Hematopoietic multipotent progenitor cell treated with erythropoietin and hydrocortisone succinate and interleukin-3 and kit ligand, for 4 days (in vitro differentiated cells): ENCODE measurements at places on chromosomes 12 and 14.

DNA sequence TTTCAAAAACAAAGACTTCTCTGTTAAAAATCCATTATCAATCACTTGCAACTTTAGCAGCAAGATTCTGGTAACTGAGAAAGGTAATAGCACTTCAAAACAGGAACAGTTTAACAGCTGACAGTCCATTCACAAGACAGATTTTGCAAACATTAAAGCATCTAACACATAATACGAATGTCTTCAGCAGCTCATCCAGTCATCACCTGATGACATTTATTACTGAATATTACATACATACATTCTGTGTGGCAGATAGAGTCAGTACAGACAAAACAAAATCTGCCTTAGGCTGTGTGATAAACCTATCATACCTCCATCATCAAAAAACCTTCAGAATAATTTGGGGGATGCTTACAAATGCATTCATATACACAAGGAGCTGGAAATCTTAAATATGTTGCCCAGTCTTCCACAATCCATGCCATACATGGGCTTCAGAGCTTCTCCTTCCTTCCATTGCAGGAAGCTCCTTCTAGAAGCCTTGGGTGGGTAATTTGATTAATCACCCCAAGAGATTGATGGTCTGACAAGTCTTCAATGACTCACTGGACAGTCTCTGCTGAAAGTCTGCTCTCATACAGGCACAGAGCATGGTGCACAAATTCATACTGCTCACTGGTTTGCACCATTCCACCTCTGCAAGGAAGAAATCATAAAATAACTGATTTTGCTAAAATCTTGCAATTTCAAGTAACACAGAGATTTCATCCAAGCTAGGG is 1.6 kb upstream of the PTPRB start:
- no peak for DNase-seq

DNA sequence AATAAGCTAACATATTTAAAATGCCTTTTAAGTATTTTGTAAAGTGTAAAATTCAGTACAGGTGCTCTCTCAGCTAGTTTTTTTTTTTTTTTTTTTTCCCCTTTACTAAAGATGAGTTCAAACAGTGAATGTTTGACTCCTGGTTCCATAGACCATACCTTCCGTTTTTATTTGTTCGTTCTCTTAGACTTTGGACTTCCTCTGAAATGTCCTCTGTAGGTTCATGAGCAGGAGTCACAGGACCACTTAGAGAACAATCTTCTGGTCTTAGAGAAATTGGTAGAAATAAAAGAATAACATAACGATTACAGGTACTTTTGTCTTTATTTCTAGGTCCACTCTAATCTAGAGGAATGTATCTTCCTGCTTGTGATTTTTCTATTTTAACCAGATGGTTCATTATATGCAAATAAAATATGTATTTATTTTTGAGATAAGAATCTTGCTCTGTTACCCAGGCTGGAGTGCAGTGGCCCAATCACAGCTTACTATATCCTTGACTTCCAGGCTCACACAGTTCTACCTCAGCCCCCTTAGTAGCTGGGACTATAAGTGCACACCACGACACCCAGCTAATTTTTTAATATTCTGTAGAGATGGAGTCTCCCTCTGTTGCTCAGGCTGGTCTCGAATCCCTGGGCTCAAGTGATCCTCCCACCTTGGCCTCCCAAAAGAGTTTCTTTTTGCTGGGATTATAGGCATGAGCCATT is 25.8 kb downstream of the STYX start:
- DNase-seq: no peak

GRCh38 chr14:105390849-105391500 is 7.4 kb upstream of the TEX22 start:
- no peak for DNase-seq

DNA sequence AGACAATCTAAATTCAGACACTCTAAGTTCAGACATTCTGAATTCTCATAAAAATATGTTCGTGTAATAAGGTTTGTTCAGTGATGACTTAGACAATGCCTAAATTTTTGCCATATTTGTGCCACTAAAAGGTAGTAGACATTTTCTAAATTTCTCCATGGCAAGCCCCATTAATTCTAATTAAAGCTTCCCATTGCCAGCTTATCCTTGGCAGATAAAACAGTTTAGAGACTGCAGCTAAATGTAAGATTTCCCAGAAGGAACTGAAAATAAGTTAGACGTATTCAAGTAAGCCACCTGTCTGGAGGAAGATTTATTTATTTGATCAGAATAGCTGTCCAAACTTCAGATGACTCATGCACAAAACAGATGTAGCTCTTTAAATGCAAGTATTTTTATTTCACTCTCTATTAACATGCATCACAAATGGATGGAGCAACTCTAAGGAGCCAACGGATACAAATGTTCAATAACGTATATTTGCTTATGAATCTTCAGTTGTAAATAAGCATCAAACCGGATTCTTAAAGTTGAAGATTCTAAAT is 130.4 kb downstream of the SLC2A13 start:
- DNase-seq: no peak

DNA sequence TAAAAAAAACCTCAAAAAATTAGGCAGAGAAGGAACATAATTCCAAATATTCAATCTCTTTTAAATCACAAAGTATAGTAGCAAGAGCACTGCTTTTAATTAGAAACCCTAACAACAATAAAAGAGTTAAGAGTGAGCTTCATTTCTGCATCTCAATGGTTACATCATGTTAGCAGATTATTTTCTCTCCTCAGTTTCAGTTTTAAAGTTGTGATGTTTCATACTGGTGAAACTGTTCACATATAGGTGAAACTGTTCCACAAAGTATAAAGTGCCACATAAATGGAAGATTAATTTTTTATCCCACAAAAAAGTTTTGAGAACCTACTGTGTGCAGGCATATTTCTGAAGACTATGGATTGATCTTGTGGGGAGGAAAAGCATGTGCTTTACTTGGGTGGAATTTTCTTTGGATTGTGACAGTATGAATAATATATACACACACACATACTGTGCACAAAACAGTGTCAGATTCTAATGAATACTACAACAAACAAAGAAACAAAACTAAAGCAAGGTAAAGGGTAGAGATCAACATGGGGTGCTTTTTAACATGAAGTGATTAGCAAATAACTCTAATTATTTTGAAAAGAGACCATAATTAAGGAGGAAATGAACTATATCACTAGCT is 17.1 kb downstream of the LUM start:
- no peak for DNase-seq

GRCh38 chr12:65891219-65891618 is 66.9 kb downstream of the HMGA2 start:
- DNase-seq: no peak

DNA sequence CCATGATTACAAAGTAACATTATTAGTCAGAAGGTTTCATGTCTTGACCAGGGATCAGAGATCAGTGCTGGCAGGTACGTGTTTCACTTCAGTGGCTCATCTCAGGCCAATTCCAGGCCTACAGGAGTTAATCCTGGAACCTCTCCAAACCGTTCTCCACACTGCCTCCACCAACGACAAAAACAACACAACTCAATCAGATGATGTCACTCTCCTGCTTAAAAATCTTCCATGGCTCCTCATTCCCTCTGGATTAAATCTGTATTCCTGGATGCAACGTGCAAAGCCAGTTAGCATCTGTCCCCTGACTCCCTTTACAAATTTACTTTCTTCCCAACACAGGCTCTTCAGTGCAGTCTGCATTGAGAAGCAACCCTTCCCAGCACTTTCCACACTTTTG is 34.3 kb upstream of the TXNRD1 start:
- DNase-seq: no peak

DNA sequence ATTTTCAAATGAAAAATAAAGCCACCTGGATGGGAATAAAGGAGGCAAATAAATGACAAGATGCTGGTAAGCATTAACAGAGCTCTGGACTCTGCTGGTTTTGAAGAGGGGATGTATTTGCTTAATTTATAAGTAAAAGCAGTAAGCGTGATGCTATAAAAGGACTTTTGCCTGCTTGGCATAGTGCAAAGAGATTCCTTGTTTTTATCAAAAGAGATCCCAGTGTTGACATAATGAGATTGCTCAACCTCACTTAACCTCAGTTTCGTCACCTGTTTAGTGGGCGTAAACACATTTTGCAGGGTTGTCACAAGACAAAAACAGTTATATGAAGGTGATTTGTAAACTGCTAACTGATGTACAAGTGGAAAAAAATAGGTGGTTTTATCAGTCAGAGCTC is 13.8 kb downstream of the ASCL1 start:
- no peak for DNase-seq

GRCh38 chr14:31090883-31091764 is 64.9 kb upstream of the STRN3 start:
- peak; percentile 58 for DNase-seq

- DNase-seq: no peak
Observed at GRCh38 chr14:89378119-89378518, 38.9 kb downstream of the FOXN3 start.

DNA sequence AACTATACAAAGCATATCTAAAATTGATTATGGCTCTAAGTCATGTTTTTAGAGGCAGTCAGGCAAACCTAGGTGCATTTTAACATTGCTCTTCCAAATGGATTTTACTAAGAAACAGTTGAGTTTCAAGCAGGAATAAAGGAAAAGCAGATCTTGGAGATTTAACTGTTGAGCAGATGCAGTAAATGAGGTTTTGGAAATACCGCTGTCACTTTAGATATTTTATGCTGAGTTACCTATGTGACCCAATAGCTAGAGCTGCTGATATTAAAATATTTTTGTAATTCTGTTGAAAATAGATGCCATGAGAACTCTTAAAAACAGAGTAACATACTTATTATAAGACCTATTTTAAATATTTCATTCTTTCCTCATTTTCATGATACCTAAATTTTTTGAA is 181.4 kb downstream of the SYT1 start:
- DNase-seq: no peak

- no peak for DNase-seq
Observed at GRCh38 chr12:57891542-57892228, 45.2 kb upstream of the CTDSP2 start.

- no peak for DNase-seq
Observed at GRCh38 chr12:19826980-19827550, 387.8 kb downstream of the AEBP2 start.

DNA sequence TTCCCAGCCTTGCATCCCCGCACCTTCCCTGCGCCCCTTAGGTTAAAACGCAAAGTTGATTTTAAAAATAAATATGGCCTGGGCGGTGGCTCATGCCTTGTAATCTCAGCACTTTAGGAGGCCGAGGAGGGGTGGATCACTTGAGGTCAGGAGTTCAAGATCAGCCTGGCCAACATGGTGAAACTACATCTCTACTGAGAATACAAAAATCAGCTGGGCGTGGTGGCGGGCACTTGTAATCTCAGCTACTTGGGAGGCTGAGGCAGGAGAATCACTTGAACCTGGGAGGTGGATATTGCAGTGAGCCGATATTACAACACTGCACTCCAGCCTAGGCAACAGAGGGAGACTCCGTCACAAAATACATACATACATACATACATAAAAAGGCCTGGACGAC is 96.0 kb downstream of the GCH1 start:
- no peak for DNase-seq

DNA sequence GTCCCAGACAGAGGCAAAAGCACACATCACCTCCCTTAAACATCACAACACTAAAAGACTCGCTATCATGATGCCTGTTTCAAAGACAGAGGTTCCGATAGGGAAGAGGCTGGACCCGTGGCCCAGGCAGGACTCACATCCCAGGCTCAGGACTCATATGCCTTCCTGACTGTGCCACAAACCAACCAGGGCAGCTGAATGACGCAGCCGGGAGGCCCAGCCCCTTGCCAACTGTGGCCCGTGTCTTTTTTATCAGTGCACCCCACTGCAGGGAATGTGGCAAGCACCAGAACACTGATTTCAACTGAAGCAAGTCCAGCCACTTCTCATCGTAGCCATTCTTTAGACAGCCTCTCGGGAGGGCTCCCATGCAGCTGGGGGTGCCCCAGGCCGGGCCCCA is 132.3 kb downstream of the KSR2 start:
- DNase-seq: no peak

- no peak for DNase-seq
Observed at GRCh38 chr12:132071040-132071810, 72.9 kb downstream of the DDX51 start.

DNA sequence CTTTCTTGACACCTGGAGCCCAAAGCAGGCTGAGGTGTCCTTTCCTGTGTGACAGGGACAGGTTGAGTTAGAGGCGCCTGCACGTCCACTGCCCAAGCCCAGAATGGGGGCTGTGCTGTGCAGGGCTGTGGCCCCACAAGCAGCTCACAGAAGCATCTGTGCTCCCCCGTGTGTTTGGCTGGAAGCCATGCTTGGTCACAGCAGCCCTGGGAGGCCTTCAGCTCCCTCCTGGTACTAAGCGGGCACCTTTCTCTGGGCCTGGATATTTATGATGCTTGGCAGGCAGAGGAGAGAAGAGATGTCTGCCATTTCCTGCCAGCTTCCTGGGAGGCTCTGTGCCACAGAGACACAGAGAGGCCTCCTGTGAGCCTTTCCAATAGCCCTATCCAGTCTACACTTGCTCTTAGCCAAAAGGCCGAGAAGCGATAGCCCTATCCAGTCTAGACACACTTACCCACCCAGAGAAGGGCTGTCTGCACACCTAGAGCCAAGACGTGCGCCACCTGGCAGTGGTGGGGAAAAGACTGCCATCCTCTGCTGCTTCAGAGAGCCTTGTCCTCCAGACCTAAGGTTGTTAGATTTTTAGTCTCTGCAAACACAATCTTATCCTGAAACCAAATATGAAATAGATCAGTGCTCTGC is 117.4 kb downstream of the GCH1 start:
- DNase-seq: no peak

GRCh38 chr12:67220065-67220464 is 49.1 kb upstream of the CAND1 start:
- no peak for DNase-seq

GRCh38 chr14:71006200-71006563 is 98.9 kb downstream of the PCNX1 start:
- no peak for DNase-seq

DNA sequence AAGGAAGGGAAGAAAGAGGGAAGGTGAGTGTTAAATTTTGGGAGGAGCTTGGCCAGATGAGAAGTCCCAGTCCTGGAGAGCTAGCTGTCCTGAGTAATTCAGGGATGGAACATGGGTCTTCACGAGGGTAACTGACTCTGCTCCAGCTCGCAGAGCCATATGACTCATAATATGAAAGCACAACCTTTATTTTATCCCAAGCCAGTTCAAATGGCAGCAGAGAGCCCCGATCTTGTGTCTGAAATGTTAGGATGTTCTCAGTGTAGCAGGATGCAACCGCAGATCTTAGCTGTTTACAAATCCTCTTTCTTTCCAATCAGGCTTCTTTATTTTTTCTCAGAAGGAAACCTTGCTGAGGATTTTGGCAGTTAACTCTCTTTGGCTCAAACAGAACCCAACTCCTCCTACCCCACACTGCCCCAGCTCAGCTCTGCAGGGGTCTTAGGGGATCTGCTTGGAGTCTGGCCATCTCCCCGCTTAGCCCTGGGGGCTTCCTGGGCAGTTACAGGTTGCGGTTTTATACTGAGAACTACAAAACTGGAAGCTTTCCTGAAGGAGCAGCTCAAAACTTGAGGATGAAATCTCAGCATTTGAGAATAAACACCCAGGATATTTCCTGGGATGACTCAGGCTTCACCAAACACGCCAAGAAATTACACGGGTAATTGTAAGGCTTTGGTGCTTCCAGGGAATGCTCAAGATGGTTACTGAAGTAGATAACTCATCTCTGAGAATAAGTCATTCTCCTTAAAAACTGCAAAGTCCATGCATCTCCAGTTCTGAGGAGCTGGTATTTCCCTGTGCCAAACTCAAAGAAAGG is 92.5 kb downstream of the VCPKMT start:
- DNase-seq: no peak

GRCh38 chr14:79516009-79516408 is 695.3 kb downstream of the DIO2 start:
- DNase-seq: no peak

GRCh38 chr12:93913845-93914244 is 234.5 kb upstream of the PLXNC1 start:
- DNase-seq: no peak
